ENCODE measurements at places on chromosomes 11 and 22. TPM values are rescaled to one million over a fixed set of nuclear protein-coding genes. Genes with fewer than 3 reads are reported as not detected.
A peak's percentile ranks its signal among the peaks of the same experiment; 100 is the strongest.

The JAML gene
- 1.2 TPM for total RNA-seq

The IL17REL gene
- total RNA-seq, result not detected

The STK33 gene
- total RNA-seq, result 30.7 TPM

- DNase-seq, result peak; percentile 98
Measured at GRCh38 chr11:75554258-75555022, 7.6 kb upstream of the SERPINH1 start.

DNA sequence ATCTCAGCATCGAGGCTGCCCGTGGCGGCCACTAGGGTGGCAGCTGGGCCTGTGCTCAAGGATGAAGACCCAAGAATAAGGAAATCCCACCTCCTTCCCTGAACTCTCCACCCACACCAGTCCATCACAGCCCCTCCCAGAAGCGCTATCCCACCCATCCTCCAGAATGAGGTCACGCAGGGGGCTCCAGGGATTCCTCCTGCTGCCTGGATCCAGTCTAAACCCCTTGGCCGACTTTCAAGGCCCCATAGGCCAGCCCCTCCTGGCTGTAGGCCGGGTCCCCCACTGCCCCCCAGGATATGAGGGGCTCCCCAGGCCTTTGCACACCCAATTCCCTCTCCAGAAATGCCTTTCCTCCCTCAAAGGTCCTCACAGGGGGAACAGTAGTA is 19.0 kb upstream of the SCGB1A1 start:
- DNase-seq, result peak; percentile 59

GRCh38 chr22:33666961-33667619 is 253.2 kb downstream of the LARGE1 start:
- no peak for DNase-seq

DNA sequence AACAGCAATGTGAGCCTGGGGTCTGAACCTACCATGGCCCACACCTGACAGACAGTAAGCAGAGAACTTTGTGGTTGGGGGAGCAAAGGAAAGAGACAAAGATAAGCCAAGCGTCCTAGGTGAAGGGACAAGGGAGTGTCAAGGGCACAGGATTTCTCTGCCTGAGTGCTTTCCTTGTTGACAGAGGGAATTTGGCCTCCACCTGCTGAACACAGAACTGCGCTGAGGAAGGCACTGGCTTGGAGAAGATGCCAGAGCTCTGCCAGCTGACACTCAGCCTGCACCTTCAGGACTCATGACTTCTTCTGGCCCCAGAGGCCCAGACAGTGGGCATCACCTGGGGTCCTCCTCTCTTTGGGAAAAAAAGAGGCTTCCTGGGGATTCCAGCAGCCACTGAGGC is 789 bp upstream of the LRRC55 start:
- DNase-seq, result no peak

DNA sequence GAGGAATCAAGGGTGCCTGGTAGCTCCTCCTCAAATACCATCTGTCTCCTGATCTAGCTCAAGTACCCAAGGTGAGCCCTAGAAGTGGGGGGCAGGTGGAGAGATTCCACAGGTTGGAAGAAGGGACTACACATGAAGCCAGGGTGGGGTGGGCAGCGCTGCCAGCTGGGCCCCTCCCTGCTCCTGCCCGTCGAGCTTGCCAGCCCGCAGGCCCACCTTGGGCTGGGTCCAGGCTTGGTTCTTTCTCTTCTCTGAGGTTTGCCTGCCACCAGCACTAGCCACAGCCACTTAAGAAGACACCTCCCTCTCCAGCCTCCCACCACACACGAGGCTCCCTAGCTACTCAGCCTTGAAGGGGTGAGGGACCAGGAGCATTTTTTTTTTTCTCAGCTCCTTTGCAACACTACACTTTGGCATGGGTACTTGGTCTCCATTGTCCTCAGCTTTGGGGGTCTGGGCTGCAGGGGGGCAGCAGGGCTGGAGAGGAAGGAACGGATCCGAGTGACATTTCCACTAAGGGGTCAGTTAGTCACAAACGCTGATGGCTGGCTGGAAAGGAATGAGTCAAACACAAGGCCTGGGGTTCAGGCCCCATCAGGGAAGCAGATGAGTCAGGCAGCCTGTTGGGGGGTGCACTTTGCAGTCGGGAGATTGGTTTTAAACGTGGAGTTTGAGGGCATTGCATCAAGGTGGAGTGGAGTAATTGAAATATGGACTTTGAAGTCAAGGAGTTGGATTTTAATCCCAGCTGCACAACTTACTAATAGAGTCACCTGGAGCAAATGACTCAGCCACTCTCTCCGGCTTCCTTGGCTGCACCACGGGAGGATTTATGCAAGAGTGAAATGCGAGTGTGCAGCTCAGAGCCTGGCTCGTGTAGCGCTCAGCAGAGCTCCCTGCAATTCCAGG is 7.4 kb upstream of the NPTXR start:
- DNase-seq, result no peak

DNA sequence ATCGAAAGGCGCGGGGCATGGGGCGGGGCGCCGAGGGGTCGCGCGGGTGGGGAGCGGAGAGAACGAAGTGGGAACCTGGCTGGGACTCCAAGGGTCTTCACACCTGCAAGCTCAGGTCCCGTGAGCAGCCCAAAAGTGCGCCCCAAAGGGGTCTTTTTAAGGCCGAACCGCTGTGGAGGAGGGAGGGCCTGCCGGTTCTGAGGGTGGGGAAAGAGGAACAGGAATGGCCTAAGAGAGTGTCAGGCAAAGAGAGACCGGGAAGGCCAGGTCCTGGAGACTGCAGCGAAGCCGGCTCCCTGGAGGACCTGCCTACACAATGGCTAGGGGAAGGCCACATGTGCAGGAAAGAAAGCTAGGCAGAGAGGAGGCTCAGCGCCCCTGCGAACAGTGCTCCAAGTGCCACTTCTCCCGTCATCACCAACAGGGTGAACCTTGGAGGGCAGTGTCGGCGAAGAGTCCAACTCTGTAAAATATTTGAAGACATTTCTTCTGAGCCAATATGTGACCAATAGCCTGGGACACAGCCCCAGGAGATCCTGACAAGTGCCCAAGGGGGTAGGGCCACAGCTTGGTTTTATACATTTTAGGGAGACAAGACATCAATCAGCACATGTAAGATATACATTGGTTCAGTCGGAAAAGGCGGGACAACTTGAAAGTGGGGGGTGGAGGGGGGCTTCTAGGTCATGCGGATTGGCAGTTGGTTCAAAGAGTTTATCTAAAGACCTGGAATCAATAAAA is 710 bp upstream of the DGCR2 start:
- DNase-seq, result no peak

- no peak for DNase-seq
Measured at GRCh38 chr11:118341815-118342489, 553 bp downstream of the CD3D start.

DNA sequence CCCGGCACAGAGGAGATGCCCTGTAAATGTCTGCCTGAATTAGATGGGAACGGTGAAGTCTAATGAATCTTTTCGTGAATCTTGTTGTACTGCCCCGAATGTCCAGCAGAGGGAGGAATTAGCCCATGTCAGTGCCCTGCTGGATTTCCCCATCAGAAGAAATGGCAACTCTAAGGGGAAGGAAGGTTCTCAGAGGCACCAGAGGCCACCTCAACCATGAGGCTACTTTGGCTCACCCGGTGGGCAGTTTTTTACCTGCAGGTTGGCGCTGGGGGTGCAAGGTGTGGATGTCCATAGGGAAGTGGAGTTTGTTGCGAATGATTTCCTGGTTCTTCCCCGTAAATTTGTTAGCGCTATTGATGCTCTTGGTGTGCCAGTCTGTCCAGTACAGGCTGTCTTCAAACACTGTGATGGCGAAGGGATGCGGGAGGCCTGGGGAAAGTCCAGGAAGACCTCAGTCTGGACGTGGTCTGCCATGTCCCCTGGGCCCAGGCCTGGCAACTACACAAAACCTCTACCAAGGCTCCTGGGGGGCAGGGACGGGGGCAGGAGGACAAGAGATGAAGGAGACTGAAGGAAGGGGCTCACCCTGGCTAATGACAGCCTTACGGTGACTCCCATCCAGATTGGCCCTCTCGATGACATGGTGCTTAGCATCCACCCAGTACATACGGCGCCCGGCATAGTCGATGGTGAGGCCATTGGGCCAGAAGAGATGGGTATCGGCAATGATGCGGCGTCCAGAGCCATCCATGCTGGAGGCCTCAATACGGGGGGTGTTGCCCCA is 28.5 kb downstream of the LRP4 start:
- DNase-seq, result peak; percentile 78

DNA sequence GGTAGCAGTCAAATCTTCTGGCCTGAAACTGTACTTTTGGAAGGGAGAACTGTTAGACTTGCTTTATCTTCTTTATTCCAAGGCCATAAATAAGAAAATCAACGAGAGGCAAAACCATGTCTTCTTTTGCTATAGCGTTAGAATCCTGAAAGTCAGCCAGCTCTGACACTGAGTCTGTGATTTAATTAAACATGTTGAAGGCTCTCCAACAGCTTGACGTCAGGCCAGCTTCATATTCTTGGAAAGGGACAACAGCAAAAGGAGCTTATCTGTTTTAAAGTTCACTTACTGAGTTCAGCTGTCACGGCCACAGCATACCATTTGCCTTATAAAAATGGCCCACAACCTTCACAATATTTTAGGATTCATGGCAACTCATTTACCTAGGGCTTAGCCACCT is 131.0 kb upstream of the LDLRAD3 start:
- DNase-seq, result peak; percentile 19

DNA sequence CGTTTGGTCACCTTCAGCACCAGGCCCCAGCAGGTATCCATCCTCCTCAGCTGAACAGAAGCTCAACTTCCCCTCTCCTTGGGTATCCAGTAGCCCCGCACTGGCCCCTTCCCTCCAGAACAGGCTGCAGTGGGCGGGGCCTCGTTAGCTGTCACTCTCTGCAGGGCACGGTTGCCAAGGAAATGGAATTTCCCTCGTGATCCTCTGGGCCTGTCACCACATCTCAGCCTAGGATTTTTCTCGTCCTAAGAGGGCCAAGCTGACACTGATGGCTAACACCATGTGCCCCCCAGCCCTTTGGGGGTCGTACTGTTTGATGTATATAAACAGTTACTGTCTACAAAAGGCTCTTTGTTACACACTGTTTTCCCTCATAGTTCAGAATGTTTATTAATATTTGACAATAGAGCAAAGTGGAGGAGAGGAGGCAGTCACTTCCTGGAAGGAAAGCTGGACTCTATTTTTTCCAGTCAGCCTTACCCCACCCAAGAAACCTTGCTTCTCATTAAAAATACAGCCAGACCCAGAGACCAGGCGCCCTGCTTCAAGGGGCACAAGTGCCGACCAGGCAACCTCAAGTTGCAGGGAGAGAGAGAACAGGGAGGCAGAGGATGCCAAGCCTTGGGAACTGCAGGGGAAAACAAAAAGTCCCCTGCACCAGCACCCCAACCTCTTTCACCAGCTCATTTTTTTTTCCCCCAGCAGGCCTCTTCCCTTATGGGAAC is 44.5 kb downstream of the FEZ1 start:
- no peak for DNase-seq

GRCh38 chr22:46801331-46801811 is 38.9 kb downstream of the TBC1D22A start:
- no peak for DNase-seq

- no peak for DNase-seq
Measured at GRCh38 chr11:121231576-121232278, 60.8 kb upstream of the SC5D start.

DNA sequence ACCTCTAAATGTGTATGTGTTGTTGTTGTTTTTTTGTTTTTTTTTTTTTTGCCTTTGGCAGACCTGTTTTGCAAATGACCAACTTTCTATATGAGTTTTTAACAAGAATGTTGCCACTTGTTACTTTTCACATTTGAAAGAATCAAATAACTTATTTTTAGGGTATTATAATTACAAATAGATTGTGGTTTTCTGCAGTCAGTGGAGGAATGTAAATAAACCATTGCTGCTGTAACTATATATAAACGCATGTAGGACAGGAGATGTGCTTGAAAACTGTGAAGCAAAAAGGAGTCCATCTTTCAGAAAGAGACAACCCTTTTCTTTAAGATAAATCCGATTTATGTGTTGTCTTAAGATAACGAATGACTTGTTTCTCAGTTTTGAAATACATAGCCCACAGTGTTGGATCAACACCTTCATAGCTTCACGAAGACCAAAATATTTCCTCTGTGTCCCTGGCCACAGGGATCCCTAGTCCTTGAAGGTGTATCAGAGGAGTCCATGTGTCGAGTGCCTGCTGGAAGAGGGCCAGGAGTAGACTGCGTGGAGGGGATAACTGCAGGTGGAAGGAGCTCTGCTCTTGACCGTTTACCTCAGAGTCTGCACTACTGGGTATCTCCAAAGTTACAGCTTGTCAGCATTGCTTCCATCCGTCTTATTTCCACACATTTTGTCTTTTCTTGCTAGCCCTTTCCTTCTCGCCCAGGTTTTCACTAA is 24.7 kb downstream of the TNRC6B start:
- DNase-seq, result no peak

DNA sequence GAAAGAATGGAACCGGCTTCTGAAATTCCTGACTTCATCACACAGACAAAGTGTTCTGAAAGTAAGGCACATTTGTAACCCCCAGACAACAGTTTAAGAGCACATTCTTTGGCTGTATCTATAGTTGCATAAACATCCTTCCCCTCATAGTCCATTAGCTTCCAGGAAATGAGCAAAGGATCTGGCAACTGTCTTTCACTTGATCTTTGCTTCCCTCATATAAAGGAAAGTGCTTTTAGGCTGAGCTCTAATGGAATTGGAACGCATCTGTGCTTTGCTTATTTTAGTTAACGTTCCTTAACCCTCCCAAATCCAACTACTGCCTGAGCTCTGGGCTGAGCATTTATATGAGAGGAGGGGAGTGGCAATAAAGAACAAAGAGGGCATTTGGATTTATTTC is 76.9 kb upstream of the API5 start:
- DNase-seq, result no peak

DNA sequence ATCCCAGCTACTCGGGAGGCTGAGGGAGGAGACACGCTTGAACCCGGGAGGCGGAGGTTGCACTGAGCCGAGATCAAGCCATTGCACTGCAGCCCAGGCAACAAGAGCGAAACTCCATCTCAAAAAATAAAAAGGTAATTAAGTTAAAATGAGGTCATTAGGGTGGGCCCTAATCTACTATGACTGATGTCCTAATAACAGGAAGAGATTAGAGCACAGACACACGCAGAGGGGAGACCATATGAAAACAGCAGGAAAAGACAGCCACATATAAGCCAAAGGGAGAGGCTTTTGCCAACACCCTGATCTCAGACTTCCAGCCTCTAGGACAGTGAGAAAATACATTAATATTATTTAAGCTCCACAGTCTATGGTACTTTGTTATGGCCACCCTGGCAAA is 17.3 kb downstream of the LARGE1 start:
- no peak for DNase-seq

Measured in uterus (tissue), 4 donors.